ENCODE measurements at places on chromosomes 6 and 20.
A peak's percentile ranks its signal among the peaks of the same experiment; 100 is the strongest.

- DNase-seq = no peak
Observed at GRCh38 chr20:46357030-46357514, 48.8 kb upstream of the CDH22 start.

GRCh38 chr6:49342410-49342809, 120.6 kb downstream of the MMUT start:
- DNase-seq = no peak

GRCh38 chr20:58997141-58997770, 9.8 kb downstream of the CTSZ start:
- DNase-seq = no peak

- DNase-seq = no peak
Observed at GRCh38 chr20:54044156-54044555, 26.2 kb downstream of the BCAS1 start.

DNA sequence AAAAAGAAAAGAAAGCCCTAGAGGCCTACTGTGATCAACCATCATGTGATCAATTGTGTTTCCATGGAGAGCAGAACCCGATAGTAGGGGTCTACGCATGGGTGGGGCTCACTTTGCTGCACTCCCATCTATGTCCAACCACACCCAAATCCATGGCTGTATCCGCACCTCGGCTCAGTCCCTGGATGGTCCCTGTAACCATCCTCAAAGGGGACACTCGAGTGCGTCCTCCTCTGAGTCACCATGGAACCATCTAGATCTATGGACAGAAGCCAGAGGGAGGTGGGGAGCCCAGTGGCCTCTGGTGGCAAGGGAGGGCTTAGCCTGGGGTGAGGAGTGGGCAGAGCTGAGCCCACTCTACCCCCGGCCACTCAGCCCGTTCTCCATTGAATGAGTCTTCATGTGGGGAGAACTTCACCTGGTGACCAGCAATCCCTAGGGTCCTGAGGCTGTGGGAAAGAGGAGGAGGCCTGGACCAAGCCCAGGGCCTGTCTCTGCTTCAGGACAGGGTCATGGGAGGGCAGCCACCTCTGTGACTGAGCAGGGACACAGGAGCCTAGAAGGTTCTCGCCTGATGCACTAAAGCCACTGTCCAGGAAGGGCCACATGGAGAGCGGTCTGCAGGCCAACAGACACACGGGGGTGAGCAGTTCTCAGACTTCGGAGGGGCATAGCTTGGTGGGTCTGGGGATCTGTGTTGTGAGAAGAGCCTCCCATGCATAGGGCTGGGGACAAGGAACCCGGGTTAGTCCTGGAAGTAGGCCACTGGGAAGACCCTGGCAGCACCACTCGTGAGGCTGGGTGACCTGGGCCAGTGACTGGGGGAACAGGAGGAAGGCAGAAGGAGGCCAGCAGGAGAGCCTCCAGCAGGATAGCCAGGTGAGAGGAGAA, 19.3 kb downstream of the RAET1L start:
- DNase-seq = no peak

GRCh38 chr6:10837622-10837994, 731 bp downstream of the MAK start:
- peak; percentile 41 for DNase-seq

- no peak for DNase-seq
Observed at GRCh38 chr20:4153251-4153650, 137.9 kb upstream of the RNF24 start.

DNA sequence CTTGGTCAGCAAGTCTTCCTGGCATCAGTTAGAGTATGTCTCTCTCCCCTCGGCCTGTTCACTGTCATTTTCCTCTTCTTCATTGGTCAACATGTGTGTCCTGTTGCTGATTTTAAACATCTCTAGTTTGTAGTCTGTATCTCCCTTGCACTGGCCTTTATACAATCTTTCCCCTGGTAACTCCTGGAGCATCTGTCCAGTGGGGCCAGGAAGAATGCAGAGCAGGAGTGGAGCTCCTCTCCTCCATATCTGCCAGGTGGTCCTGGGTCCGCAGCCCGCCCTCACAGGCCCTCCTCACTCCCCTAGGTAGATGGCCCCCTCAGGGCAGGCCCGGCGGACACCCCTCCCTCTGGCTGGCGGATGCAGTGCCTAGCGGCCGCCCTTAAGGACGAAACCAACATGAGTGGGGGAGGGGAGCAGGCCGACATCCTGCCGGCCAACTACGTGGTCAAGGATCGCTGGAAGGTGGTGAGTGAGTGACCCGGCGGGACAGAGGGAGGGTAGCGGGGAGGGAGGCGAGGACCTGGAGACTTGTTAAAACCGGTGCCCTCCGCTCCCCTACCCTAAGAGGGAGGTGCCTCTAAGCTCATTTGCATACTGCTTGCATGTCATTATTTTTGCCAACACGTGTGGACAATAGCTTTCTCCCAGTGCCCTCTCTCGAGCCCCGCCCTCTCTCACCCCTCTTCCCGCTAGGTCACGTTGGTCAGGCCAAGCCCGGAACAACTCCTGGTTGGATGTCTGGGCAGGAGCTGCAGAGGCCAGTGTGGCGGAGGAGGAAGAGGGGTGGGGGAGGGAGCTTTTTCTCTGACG, 3.2 kb downstream of the TTBK1 start:
- no peak for DNase-seq

DNA sequence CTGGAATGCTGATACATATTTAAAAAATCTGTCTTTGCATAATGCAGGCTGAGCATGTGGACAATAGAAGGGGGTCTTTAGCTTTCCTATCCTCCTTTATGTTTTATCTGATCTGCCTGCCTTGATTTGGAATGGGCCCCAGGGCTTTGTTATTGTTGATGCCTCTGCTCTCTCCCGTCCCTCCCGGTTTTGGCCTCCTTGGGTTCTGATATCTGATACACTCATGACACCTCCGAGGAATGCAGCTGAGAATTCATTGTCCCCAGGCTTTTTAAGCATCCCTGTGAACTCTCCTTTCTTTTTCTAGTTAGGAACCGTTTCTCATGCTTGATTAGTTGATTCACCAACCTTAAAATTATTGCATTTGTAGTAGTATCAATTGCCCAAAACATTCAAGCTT, 185.5 kb upstream of the RALGAPA2 start:
- DNase-seq = no peak

- DNase-seq = no peak
Observed at GRCh38 chr6:34189806-34190503, 44.1 kb upstream of the GRM4 start.

DNA sequence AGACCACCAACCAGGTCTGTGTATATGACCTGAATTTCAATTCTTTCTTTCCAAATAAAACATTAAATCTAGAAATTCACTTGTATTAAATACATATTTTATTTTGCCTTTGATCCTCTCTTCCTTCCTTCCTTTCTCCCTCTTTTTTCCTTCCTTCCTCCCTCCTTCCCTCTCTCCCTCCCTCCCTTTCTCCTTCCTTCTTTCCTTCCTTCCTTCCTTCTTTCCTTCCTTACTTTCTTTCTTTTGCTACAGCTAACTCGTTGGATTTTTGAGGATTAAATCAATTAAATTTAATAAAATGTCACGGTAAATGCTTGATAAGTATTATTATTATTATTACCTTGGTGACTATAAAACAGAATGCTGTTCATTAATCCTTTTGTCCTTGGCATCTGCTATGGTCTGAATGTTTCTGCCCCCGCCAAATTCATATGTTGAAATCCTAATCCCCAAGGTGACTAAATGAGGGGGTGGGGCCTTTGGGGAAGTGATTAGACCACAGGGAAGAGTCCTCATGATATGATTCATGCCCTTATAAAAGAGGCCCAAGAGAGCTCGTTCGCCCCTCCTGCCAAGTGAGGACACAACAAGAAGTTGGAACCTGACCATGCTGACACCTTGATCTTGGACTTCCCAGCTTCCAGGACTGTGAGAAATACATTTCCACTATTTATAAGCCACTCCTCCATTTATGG, 67.6 kb upstream of the BTBD3 start:
- DNase-seq = no peak

- DNase-seq = no peak
Observed at GRCh38 chr6:78538002-78538401, 329.3 kb upstream of the IRAK1BP1 start.

DNA sequence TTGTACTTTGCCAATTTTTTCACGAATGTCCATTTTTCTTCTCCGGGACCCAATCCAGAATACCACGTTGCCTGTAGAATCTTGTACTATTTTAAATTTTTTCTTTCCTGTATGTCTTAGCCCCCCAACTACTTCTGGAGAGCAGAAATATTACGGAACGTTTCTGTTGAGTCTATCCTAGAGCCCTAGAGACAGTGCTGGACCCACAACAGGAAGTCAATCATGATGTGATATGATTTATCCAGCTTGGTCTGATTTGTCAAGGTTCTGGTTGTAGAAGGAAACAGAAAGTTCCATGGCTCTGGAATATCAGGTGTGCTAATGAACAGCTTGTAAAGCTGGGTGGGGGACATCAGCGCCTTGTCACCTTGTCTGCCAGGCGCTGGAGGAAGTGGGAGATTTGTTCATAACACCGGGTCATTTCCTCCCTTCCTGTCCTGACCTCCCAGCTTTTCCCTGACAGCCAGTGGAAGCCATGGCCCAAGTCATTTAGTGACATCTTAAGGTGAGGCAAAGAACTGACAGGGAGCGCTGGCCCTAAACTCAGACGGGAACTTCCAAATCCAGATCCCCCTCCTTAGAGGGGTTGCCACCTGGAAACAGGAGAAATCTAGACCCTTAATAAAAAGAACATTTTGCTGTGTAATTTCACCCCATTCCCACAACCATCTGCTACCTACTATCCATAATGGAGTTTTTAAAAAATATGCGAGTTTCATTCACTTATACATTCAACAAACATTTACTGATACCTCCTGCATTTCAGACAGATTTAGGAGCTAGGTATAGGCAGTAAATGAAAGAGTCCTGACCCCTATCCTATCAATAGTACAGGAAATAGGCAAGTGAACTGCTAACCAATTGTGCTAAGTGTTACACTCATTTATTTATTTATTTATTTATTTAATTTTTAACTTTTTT, 130.5 kb downstream of the ZFP64 start:
- DNase-seq = no peak

DNA sequence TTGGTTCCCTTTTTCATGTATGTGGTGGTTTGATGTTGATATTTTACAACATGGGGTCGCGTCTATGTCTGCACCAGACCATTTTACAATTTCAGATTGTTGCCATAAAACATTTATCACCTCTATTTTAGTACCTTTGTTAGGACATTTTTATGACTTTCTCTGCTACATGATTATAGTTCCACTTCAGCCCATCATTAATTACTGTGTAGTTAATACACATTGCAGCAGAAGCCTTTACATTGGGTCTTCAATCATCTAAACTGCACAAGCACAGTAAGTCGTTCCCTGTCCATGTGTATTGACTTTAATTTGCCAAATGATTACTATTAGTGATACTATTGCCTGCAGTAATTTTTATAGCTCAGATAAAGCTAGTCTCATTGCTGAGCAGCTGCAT, 15.7 kb upstream of the TMEM217 start:
- no peak for DNase-seq

GRCh38 chr6:119482850-119483285, 133.3 kb upstream of the MAN1A1 start:
- no peak for DNase-seq

- DNase-seq = no peak
Observed at GRCh38 chr6:134707342-134708031, 242.4 kb downstream of the ALDH8A1 start.

GRCh38 chr6:100946021-100946540, 65.0 kb upstream of the ASCC3 start:
- DNase-seq = no peak

DNA sequence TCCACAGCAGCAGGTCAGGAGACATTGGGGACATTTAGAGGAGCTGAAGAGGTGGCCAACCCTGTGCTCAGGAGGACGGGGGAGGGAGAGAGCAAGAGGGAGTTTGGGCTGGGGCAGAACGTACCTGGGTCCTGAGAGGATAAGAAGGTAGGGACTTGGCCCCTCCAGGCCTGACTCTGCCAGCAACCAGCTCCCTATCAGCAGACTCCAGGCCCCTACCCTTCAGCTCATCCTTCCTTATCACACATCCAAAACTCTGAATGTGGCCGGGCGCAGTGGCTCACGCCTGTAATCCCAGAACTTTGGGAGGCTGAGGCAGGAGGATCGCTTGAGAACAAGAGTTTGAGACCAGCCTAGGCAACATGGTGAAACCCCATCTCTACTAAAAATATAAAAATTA, 5.0 kb downstream of the STMN3 start:
- no peak for DNase-seq

DNA sequence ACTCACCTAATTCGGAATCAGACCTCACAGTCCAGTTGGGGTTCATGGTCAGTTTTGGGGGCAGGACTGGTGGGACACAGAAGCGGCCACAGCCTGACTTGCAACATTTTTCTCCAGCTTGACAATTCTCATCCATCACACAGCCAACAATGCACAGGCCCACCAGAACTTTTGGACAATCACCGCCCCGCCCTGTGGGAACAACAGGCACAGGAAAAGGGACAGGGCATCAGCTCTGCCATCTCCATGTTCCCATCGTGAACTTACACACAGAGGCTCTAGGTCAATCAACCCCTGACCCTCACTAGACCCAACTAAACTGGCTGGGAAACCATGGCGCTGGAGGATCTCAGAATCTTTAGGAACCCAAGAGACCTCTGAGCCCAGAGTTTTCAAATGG, 16.3 kb downstream of the WFDC3 start:
- no peak for DNase-seq

DNA sequence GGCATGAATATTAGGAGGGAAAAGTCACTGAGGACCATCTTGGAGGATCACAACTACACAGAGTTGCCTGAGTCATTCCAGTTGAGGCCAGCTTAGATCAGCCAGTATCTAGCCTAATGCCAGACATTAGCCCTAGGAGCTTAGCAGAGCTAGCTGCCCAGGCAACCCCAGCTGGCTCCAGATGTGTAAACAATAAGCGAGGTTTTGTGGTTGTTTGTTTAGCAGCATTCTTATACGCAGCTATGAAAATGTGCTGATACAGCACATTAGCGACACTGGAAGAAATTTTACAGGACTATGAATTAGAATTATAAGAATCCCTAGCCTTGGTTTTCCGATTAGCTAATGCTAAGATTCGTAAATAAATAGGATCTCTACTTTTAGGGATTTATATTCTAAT, 59.3 kb downstream of the BTBD3 start:
- no peak for DNase-seq

GRCh38 chr6:159174263-159174969, 5.2 kb downstream of the FNDC1 start:
- peak; percentile 61 for DNase-seq

DNA sequence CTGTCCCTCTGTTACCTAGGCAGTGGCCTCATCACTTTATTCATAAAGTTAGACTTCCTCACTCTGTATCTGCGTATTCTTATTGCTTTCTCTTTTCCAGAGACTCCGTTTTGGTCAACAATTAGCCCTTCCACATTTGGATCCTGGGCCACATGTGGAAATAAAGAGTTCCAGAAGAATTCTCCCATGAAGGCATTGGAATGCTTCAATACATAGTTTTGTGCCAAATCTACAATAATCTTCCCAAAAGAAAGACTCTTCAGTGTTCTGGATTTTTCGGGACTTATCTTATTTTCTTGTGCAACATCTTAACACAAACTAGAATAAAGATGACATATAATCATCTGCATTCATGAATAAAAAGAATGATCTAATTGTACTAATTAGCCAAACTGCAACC, 187.7 kb upstream of the BMP2 start:
- DNase-seq = no peak

GRCh38 chr6:167119670-167120582, 3.0 kb upstream of the CCR6 start:
- DNase-seq = peak; percentile 90

All from CD4-positive, alpha-beta memory T cell (primary cell).